ENCODE measurements at places on chromosomes 5 and 9. TPM values are rescaled to one million over a fixed set of nuclear protein-coding genes. Genes with fewer than 3 reads are reported as not detected.

The TOR2A gene
- 10.8 TPM for total RNA-seq

The NR2F1-AS1 gene
- total RNA-seq, result 13.2 TPM

The FUBP3 gene
- total RNA-seq, result 49.5 TPM

DNA sequence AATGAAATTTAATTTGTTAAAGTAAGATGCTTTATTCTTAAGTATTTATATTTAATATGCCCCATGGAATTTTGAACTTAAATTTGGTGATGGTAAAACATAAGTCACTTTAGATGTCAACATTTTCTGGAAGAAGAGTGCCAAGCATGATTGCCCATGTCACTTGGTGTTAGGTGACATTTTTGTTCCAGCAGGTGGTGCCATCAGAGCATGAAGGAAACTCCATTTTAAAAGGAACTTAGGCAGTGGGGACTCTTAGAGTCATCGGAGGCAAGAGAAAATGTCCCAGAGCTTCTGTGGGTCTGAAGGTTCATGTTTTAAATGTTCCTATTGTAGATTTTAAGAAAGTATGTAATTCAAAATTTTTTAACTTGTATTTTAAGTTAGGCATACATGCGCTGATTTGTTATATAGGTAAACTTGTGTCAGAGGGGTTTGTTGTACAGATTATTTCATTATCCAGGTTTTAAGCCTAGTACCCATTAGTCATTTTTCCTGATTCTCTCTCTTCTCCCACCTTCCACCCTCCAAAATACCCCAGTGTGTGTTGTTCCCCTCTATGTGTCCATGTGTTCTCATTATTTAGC, 789.3 kb downstream of the SEMA5A start:
- DNase-seq, result peak; percentile 26

DNA sequence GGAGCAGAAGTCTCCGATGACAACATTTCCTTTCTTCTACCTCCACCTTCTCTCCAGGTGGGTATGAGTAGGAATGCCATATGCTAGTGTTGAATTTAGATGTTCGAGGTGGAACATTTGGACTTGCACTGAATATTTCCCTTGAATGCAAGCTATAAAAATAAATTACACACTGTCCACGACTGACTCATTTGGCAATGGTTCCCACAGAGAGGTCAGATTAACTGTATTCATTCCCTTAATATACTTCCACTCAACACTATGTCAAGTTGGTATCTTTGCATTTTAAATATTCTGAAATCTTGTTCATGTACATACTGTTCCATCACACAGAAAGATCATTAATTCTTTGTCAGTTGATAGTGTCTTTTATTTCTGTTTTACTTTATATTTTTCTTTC, 222.6 kb upstream of the PIK3R1 start:
- DNase-seq, result no peak

DNA sequence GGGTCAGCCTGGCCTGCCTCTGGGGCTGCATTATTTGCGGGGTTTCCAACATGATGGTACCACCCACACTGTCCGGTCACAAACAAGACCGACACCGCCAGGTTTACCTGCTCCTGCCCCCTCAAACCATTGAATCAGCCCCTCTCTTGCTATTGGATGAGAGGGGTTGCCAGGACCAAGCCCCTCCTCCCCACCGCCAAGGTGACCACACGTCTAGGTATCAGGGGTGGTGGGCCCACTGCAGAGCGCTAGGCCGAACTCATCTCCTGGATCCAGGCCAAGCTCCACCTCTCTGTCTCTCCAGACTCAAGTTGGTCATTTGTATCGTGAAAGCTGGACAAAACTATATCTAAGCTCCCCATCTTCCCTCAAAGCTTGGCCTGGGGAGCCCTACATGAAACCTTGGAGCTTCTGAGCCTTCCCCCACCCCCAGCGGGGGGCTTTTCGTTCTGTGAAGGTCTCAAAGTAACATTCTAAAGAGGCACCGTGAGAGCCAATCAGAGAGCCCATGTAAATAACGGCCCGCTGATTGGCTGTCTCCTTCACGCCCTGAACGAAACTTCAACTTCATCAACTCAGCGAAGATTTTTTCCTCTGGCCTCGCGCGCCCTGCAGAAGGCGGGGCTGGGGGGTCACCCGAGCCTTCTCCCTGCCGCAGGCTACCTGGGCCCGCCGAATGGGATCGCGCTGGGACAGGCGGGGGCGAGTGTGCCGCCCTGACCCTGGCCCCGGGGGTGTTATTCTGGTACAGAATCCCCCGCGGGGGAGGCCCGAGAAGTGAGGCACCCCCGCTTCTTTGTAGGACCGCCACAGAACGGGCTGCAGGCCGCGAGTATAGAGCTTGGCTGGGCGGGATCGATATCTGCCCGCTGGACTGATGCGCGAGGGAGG, 49.6 kb upstream of the PSD2 start:
- DNase-seq, result peak; percentile 77

DNA sequence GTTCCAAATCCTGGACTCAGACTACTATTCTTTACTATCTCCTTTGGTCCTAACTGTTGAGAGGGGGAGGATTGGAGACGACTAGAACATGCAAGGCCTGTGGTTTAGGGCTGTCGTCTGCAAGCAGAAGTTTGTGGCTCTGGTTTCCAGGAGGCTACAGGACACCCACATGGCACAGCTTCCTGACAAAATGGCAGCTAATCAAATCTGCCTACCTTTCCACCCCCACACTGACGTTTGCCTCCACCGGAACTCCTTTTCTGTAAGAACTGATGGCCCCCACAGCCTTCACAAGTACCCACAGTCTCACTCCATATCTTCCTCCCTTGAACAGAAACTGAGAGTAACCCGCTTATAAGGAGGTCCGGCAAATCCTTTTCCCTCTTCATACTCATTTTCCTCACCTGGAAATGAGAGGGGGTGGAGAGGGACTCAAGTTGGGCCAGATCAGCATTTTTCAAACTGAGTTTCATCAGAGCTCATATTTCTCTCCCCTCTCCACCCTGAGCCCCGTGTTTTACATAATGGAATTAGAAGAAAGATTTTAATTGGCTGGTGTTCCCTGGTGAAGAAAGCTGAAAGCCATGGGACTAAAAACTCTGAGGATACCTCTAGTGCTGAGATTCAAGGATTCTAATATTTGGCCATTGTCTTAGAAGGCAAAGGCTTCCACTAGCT, 5.2 kb downstream of the SLC31A2 start:
- no peak for DNase-seq

Measured in adrenal gland (tissue), 19 donors.